AG20443 (cell line): ENCODE measurements at places on chromosomes 11 and 22.

DNA sequence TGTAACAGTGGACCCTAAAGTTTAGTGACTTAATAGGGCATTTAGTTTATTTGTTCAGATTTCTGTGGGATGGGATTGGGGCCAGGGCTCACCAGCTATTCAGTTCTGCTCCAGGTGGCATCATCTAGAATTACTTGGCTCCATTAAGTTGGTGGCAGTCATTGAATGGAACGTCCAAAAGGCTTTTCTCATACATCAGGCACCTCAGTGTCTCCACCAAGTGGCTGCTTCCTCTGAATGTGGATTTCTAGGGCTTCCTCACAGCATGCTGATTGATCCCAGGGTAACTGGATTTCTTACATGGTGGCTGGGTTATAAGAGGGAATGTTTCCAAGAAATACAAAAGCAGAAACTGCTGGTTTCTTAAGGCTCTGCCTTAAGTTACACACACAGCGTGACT, 34.7 kb downstream of the USP47 start:
- no peak for DNase-seq

GRCh38 chr22:37082251-37082873, 27.2 kb downstream of the TMPRSS6 start:
- DNase-seq: no peak

DNA sequence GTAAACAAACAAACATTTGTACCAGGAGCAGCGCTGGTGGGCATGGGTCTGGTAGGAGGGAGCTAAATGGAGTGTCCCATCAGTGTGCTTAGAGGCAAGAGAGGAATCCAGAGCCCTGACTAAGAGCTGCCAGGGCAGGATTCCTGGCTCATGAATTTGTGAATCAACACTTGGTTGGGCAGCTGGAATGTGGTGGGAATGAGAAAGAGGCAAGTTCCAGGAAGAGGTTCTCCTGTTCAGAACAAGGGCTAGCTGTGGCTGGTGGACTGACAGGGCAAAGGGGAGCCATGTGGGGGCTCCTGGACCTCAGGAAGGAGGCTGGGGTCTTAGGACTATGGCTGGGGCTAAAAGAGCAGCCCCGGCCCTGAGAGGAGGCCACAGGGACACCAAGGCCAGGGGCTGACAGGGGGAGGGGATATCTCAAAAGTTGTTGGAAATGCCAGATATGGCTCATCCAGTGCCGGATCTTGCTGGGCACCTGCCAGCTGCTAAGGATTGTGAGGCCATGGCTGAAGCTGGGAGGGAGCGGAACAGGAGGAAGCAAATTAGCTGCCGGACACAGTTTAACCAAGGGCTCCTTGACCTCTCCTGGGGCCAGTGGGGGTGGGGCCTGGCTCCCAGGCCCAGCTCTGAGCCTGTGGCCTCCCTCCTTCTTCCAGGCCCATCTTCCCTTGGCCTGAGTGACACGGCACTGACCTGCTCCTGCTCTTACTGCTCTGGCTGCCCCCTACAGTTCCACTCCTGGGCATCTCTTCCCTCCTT, 14.6 kb upstream of the P2RY6 start:
- DNase-seq: peak; percentile 90

- no peak for DNase-seq
These were observed 21.1 kb downstream of the FAM76B start for GRCh38 chr11:95768521-95768920.

DNA sequence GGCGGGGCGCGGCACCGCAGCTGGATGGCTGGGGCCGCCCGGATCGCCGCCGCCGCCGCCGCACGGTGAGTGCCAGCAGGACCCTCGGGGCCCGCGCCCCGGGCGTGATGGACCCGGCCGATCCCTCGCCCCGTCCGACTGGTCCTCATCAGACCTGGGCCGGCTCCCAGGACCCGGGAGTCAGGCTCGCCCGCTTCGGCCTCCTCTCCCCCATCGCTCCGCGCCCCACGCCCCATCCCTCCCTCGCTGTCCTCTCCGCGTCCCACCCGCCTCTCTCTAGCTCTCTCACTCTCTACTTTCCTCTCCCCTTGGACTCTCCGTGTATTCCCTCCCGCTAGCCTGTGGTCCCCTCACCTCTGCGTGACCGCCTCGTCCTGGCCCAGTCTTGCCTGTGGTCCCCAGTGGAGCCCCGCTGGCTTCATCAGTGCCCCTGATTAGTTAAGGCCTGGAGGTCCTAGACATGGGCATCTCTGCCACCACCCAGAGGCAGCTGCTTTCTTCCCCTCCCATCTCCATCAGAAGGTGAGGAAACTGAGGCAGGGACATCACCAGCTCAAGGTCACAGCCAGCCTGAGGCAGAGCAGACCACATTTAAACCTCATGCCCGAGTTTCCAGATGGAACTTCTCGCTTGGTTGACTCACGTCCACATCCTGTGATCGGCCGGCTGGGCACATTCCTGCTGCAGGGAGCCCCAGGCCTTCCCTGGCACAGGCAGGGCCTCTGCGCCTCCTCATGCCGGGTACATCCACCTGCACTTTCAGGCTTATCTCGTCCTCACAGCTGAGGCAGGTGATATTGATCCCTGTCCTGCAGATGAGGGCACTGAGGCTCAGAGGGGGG, 429 bp downstream of the SLC39A13 start:
- DNase-seq: peak; percentile 81

DNA sequence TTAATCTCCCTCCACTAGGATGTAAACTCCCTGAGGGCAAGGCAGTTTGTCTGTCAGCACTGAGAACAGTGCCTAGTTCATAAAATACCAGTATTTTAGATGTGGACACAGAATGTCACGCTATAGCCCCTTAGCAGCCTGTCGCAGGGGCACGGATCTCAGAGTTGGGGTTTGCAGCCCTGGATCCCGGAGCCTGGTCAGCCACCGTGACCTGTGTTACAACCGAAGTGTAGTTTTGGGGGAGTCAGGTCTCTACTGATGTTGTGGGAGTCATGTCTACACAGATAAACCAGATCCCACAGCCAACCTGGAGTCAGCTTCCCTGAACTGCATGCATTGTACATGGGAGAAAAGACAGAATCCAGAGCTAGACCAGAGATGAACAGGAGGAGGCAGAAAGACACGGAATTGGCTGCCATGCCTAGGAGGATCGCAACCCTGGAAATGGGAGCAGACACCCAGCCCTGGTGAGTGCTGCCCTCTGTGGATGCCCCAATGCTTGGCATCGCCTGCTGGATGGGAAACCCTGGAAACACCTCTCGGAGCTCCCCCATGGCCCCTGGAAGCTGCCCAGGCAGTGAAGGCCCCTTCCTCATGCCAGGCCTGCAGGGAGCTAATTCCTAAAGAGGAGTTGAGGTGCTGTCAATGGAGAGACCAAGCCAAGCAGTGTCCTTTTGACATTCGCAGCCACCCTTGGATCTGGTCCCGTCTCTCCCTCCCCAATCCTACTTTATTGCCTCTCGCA, 851.3 kb downstream of the TBC1D22A start:
- no peak for DNase-seq

DNA sequence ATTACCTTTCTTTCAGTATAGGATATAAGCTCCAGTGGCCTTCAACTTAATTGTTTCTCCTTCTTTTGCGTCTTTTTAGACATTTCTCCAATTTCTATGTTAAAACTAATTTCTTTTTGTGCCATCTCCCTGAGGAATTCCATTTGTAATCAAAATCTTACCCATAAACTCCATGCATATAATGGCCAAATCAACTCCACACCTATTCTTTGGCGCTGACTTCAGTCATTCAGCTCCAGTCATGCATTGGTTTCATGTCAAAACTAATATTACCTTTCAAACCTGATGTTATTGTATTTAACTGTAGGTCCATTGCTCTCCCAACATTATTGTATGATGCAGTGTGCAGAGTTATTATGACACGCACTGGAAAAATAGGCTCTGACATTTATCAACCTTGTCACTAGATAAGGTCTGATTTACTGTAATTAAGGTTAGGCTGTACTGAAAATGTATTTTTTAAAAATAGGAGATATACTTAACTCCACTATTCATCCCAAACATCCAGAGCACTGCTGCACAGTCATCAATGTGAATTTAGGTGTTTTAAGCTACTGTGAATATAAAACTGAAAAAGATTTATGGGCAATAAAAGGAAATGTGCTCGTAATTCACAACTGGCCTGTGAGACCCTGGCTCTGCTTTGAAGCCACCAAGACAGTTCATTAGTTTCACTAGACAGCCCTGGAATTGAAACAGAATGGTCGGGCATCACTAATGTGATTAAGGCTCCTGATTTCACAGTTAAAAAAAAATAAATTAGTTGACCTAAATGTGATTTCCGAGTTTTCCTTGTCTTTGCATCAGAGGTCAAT, 180.6 kb upstream of the GRIA4 start:
- no peak for DNase-seq

- DNase-seq: no peak
These were observed 367.9 kb downstream of the MN1 start for GRCh38 chr22:27433585-27434190.
